Prostate gland (tissue), 2 donors: ENCODE measurements at places on chromosomes 1 and 21. TPM values are rescaled to one million over a fixed set of nuclear protein-coding genes. Genes with fewer than 3 reads are reported as not detected.

GRCh38 chr1:193054169-193054675, 4.9 kb downstream of the UCHL5 start:
- no peaks in the 10 kb centered on the region for H3K4me1 ChIP-seq
- no peak overlapping the region for H3K27ac ChIP-seq
- H3K36me3 ChIP-seq = no peaks in the 10 kb centered on the region
- H3K4me3 ChIP-seq = no peak overlapping the region
- DNase-seq = no peak
- no peaks in the 10 kb centered on the region for H3K27me3 ChIP-seq

DNA sequence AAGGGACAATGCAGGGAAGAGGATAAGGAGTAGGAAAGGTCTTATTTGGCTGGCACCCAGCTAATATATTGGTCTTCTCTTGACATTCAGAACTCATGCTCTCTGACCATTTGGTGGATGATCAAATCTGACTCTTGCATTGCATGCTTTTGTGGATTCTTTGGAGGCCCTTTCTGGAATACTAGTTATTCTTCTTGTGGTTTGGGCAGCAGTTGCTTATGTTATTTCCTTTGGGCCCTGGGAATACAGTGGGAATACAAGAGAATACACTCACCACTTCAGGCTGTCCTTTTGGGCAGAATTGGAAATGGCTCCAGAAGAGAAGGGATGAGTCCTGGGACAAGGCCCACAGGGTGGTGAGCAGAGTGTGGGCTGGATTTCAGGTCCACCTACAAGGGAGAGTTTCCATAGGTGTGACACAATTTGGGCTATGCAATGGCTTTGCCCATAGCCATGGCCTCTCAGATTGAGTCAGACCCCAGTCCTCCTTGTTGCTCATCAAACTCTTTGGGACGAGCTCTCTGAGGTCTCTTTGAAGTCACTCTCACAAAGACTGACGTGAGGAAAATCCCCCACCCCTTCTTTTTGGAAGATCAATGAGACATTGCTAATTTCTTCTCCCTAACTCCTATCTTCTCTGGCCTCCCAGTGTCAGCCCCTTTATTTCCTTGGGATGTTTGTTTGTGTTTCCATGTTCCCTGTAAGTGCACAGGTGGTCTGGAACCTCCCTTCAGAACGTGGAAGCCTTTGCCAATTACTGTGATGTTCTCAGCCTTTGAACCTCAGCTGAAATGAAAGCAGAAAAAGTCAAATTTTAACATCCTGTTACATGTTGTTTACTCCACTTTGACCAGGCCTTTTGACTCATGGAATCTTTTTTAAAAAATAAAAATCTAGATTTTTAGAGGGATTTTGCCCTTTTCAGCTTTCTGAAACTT, 19.4 kb downstream of the HSD11B1 start:
- no peaks in the 10 kb centered on the region for H3K36me3 ChIP-seq
- no peak overlapping the region for H3K27ac ChIP-seq
- DNase-seq = no peak
- H3K4me3 ChIP-seq = no peak overlapping the region
- no peaks in the 10 kb centered on the region for H3K4me1 ChIP-seq
- H3K27me3 ChIP-seq = no peaks in the 10 kb centered on the region

- H3K4me1 ChIP-seq = peaks cover 11% of the 10 kb centered on the region
- DNase-seq = no peak
- no peaks in the 10 kb centered on the region for H3K36me3 ChIP-seq
- no peak overlapping the region for H3K4me3 ChIP-seq
- no peaks in the 10 kb centered on the region for H3K27me3 ChIP-seq
Observed at GRCh38 chr1:10900691-10901090, 104.2 kb upstream of the CASZ1 start.

DNA sequence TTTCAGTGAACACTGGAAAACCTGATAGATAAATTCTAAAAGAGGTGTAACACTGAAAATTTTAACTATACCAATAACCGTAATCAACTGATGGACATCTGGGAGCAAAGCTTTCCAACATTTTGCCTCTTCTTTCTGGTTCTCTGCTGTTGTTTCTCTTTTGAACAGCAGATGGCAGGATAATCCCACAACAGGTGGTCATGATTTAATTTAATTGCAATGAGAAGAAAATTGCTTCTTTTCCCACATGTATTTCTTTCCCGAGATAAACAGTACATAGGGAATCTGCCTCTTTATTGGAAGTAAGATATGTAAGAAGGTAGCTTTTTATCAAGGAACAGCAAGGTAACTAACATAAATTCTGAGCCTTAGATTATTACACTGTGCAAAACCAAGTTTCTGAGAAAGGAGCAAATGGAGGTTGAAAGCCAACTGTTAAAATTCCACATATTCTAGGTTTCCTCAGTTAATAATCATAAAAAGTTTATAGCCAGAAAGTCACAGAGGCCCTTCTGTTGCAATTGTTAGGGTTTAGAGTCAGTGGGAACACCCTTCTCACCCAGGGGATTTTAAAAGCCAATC, 72.9 kb downstream of the RPS6KA1 start:
- H3K27me3 ChIP-seq = no peaks in the 10 kb centered on the region
- H3K4me3 ChIP-seq = no peak overlapping the region
- H3K4me1 ChIP-seq = peaks cover 2% of the 10 kb centered on the region

ZBTB37 gene
- 6.6 TPM for total RNA-seq

KIF17 gene
- total RNA-seq = 1.6 TPM

RGS16 gene
- 1.5 TPM for total RNA-seq

NR0B2 gene
- total RNA-seq = not detected

RGS7 gene
- 1.3 TPM for total RNA-seq
